ENCODE measurements at places on chromosomes 3 and 15. TPM values are rescaled to one million over a fixed set of nuclear protein-coding genes. Genes with fewer than 3 reads are reported as not detected.

Gene PYGO1
- total RNA-seq: 10.0 TPM

Gene CNTN3
- total RNA-seq: 3.6 TPM

Gene TMED3
- total RNA-seq: 170 TPM

Gene GPR62
- total RNA-seq: not detected

Gene CHRM5
- total RNA-seq: under 0.01 TPM

Gene ZNF502
- 5.7 TPM for total RNA-seq

Gene GOLGA6D
- not detected for total RNA-seq

Gene HRG
- total RNA-seq: not detected

Gene SAMD7
- total RNA-seq: not detected

Gene ZNF662
- total RNA-seq: 0.54 TPM

Gene CPN2
- total RNA-seq: not detected

Gene TMEM115
- total RNA-seq: 35.6 TPM

Gene DZIP1L
- total RNA-seq: 21.4 TPM

Gene SCN11A
- not detected for total RNA-seq

Gene GABRR3
- total RNA-seq: not detected

Gene ATP6V1A
- total RNA-seq: 98.0 TPM

Gene P2RY14
- total RNA-seq: not detected

Gene ARID3B
- total RNA-seq: 2.5 TPM

Gene PCSK6
- not detected for total RNA-seq

Gene RASL12
- total RNA-seq: under 0.01 TPM

Gene TGM5
- not detected for total RNA-seq

Gene RPL22L1
- 77.8 TPM for total RNA-seq

Gene DUOXA1
- not detected for total RNA-seq

Gene ANKRD34C
- total RNA-seq: not detected

Gene CLDN18
- not detected for total RNA-seq

Gene GOLGA6B
- not detected for total RNA-seq

Gene KNL1
- 32.5 TPM for total RNA-seq

All from IMR-90 (cell line).